ENCODE measurements at places on chromosomes 16 and 17.

GRCh38 chr16:89693931-89694783 is 7.3 kb downstream of the SPATA2L start:
- DNase-seq, result no peak

GRCh38 chr17:49515196-49515770 is 20.2 kb downstream of the NGFR start:
- no peak for DNase-seq

GRCh38 chr16:80852261-80852872 is 48.0 kb upstream of the CDYL2 start:
- DNase-seq, result no peak

- no peak for DNase-seq
Measured at GRCh38 chr16:4288148-4288921, 15.5 kb upstream of the TFAP4 start.

GRCh38 chr17:82096709-82097183 is 1.3 kb downstream of the FASN start:
- no peak for DNase-seq

DNA sequence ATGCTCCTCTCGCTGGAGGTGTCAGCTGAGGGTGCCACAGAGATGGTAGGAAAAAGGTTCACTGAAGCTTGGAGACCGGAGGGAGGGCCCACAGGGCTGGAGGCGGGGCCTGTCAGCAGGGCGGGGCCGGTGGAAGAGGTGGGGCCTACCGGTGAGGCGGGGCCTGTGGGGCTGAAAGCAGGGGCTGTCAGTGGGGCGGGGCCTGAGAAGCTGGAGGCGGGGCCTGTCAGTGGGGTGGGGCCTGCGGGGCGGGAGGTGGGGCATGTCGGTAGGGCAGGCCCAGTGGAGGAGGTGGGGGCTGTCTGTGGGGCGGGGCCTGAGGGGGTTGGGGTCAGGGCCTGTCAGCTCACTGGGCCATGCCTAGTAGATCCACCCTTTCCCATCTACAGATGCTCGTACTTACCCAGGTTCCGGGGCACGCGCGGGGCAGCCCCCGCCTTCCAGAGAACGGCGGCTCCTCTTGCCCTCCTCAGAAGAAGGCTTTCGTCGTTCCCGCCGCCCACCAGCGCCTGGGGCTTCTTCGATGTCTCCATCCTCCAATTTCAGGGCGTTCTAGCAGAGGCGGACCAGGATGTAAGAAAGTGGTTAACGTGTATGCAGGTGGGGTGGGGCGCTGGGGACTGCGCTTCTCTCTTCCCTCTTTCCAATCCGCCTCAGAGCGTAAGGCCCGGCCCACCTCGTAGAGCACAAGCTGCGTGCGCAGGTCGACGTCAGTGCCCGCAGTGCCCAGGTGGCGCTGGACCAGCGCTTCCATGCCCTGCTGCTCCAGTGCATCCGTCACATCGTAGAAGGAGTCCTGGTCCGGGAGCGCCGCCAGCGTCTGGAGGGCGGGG is 9.8 kb downstream of the TMEM208 start:
- no peak for DNase-seq

- DNase-seq, result no peak
Measured at GRCh38 chr16:85605912-85606841, 6.9 kb upstream of the GSE1 start.

DNA sequence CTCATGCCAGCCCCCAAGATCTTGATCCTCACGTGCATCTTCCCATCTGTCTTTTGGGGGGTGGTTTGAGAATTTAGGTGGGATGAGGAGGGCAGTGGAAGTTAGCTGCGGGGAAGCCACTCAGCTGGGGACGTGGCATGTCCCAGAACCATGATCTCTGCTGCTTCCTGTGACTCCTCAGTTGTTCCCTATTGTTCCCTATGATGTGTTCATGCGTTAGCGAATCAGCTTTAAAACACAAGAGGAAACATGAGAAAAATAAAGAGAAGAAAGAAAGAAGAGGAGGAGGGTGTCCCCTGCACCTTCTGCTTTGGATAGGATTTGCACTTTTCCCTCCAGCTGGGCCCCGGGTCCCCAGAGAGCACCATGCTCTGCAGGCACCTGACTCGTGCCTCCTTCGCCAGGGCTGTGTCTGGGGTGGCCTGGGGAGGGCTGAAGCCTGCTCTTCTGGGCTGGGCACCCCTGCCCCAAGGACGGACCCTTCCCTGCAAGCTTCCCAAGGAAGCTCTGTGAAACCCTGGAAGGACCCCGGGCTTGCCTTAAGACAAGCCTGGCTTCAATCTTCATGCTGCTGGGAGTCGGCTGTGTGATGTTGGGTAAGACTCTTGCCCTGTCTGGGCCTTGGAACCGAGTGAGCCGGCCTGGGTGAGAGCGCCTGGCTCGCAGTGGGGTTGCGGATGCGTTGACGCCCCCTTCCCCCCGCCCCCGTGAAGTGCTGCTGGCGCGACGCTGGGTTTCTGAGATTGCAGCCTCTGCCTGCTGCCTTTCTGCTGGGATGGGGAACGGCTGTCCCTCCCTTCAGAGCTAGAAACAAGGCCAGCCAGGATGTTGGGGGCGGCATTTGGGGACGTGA is 62.8 kb upstream of the CIBAR2 start:
- DNase-seq, result no peak

- DNase-seq, result no peak
Measured at GRCh38 chr17:28747051-28747691, 3.4 kb downstream of the TRAF4 start.

DNA sequence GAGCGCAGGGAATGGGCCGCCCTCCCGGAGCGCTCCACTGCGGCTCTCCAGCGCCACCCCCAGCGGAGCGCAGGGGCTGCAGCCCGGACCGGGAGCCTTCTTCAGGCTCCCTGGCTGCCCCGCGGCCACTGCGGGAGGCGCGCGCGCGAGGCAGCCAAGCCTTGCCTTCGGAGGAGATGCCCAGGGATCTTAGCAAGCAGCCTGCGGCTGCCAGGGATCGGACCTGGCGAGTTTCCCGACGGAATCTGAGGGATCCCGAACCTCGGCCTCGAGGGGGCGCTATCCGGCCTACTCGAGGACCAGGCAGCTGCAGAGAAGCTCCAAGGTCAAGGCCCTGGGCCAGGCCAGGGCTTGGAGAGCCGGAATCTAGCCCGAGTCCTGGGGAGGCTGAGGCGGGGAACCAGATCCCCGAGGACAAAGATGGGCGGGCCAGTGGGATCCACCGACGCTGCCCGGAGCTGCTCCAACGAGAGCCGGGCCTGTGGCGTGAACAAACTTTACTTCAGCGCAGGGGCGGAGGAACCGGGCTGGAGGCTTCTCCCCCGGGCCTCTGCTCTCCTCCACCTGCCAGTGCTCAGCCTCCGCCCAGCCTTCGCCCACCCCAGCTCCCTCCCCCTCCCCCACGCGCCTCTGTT is at the start of gene IRX6:
TSS of gene IRX6 (plus strand) at position 567 of the 635 bp plus-strand sequence. CDS start 889 bp downstream, outside the sequence.
- no peak for DNase-seq

- no peak for DNase-seq
Measured at GRCh38 chr17:37797206-37797605, 52.3 kb upstream of the HNF1B start.

DNA sequence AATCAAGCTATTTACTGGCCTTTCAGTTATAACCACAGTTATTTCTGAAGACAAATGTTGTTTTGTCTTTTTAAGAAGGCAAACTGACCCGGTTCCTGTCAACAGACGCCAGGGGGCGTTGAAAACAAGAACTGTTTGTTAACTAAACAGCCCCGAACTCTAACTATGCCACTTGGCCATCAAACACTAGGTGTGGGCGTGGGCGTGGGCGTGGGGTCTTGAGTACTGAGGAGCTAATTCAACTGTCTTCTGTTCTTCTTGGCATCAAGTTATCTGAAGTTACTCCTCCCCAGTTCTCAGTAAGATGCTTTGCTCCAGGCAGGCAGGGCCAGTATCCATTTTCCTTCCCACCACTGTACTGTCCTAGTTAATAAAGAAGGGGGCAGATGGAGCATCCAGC is 63.3 kb upstream of the MTMR4 start:
- DNase-seq, result no peak

DNA sequence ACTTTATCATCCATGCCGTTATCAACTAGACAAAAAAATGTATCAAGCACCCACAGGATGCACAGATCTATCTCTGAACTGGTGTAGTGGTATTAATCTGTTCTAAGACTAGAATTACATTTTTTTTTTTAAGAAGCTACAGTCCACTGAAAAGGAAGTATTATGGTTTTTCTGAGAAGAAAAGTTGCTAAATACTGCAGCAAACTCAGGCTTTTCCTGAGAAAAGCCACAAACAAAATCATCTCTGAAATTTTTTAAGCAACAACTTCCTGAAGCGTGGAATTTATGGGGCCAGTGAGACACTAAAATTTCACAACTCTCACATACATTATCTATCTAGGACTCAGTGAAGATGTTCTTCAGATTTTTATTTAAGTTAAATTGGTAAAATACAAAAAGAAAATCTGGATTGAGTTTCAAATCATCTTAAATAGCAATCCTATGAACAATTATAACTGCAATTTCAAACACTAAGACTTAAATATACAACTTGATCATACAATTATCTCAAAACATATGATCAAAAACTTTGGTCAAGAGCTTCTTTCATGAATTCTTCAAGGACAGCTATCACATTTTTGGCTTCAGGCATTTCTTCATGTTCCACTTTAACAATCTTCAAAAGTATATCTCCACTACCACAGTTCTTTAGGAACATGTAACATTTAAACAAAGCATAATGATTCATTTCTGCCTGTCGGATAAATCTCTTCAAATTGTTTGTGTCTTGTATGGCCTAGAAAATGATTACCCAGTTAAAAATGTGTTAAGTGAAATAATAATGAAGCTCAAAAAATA is 10.5 kb downstream of the C17orf75 start:
- peak; percentile 93 for DNase-seq

DNA sequence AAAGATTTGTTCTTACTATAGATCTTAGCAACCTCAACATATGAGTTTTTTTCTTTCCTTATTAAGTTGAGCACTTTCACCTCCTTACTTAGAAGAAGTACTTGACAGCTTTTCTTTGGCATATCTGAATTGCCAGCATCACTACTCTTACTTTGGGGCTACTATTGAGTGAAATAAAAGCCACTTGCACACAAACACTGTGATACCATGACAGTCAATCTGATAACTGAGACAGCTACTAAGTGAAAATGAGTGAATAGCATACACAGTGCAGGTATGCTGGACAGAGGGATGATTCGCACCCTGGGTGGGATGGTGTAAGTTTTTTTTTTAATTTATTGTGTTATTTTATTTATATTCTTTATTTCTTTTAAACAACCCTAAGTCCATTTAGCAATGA is 13.5 kb upstream of the TENT4B start:
- DNase-seq, result no peak

DNA sequence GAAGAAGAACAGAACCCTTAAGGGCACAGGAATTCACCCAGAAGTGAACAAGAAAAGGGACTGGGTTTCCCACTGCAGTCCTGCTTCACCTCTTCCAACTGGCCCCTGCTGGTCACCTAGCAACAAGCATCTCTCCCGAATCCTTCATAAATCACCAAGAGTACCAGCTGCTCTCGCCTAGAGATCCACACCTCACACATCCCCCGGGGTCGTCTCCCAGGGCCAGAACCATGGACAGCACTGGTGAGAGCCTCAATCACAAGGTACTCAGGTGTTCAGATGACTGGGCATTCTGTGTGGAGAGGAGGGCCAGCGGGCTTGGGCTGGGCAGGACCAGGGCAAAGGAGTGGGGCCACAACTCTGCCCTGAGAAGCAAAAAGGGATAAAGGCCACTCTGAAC is 65.9 kb downstream of the CCT6B start:
- DNase-seq, result no peak

GRCh38 chr17:74354123-74354522 is 7.5 kb downstream of the BTBD17 start:
- no peak for DNase-seq

GRCh38 chr17:79974566-79975497 is 60.8 kb downstream of the TBC1D16 start:
- DNase-seq, result no peak

DNA sequence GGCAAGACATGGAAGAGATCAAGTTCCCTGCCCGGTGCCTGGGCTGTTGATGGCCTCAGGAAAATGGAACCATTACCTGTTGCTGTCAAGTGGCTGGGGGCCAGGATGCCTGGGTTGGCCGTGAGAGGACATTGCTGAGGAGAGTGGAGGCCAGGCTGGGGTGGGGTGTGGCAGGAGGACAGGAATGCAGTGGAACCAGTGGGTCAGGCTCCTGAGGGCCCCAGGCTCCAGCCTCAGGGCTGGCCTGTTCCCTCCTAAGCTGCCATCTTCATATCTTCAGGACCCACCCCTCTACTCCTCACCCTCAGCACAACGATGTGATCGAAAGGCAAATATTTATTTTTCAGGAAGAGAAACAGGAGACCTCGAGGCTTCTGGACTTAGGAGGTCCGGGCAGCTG is 8.5 kb upstream of the YPEL3 start:
- DNase-seq, result no peak

GRCh38 chr16:88759245-88759975 is 25.6 kb downstream of the PIEZO1 start:
- no peak for DNase-seq

DNA sequence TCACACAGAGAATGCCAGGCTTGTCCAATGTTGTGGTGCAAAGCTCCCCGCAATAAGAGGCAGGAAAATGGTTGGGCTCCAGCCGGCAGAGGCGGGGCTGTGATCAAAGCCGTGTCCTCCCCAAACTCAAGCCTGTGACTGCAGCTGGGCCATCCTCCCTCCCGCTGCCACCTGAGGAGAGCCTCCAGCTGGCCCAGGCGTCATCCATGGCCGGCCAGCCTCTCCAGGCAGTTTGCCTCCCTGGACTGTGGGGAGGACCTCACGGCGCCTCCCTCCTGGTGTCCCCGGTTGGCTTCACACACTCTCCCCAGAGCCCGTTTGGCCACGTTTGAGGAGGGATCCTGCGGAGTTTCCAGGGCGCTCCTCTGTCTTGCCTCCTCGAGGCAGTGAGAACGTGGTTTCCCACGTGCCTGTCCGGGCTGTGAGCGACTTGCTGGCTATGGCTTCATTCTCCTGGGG is 134.1 kb downstream of the IRF8 start:
- no peak for DNase-seq

GRCh38 chr17:59783221-59784047 is 76.0 kb downstream of the VMP1 start:
- DNase-seq, result no peak

GRCh38 chr16:47258874-47259461 is 115.2 kb upstream of the NETO2 start:
- no peak for DNase-seq

- DNase-seq, result no peak
Measured at GRCh38 chr16:84640145-84640544, 8.2 kb upstream of the KLHL36 start.

- no peak for DNase-seq
Measured at GRCh38 chr17:79735096-79735495, 4.4 kb downstream of the ENPP7 start.

Measured in SK-N-MC (cell line).